ENCODE measurements at places on chromosomes 5 and 9.

DNA sequence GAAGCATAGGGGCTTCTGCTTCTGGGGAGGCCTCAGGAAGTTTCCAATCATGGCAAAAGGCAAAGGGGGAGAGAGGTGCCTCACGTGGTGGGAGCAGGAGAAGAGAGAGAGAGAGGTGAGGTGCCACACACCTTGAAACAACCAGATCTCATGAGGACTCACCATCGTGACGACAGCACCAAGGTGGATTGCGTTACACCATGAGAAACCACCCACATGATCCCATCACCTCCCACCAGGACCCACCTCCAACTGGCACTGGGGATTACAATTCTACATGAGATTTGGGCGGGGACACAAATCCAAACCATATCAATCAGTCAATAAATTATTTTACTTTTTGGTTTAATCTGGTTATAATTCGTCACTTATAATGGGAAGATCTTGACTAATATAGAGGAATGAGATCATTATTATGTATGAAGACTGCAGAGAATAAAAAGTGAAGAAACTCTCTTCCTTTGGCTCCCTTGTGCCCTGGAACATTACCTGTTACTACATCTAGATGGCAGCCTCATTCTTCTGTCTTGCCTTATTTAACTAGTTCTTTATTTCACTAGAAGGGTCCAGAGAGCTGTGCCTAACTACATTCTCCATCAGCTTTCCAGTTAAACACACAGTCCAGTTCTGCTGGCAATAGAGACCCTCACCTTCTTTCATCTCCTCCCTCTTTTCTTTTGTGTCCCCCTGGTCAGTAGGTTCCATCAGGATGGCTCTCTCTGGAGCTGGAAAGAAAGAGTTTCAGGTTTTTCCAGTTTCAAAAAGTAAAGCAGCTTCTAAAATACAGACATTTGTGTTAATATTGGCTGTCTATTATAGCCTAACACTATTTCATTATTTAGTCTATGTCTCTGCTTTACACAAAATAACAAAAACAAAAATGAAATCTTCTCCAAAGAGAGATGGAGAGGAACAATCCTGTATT lies 21.7 kb upstream of the SPINK7 start:
- DNase-seq = no peak

GRCh38 chr5:123441408-123441807 lies 18.2 kb upstream of the CEP120 start:
- DNase-seq = no peak

- no peak for DNase-seq
Measured at GRCh38 chr9:82531795-82532194, 531.1 kb downstream of the RASEF start.

- DNase-seq = no peak
Measured at GRCh38 chr5:13735691-13736090, 208.8 kb downstream of the DNAH5 start.

- DNase-seq = no peak
Measured at GRCh38 chr5:93930098-93930497, 188.7 kb upstream of the POU5F2 start.

DNA sequence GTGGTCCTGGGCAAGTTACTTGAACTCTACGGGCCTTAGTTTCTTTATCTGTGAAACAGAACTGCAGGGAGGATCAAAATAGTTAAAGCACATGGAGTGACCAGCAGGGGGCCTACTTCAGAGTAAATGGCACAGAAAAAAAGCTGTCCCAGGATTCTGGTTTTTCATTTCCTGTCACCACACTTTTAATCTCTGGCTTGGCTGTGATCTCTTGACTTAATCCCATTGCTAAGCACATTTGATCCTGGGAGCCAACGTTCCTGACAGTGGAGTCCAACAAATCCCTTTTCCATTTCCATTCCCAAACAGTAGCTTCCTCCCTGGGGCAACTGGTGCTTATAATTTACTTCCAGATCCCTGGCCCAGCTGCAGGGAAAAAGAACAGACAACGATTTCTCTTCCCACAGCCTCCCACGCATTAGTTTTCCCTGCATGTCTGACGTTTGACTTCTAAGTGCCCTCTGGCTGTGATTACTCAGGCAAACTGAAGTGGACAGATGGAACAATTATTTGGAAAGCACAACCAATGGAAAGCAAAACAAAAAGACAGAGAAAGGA lies 136.5 kb upstream of the STK32A start:
- no peak for DNase-seq

DNA sequence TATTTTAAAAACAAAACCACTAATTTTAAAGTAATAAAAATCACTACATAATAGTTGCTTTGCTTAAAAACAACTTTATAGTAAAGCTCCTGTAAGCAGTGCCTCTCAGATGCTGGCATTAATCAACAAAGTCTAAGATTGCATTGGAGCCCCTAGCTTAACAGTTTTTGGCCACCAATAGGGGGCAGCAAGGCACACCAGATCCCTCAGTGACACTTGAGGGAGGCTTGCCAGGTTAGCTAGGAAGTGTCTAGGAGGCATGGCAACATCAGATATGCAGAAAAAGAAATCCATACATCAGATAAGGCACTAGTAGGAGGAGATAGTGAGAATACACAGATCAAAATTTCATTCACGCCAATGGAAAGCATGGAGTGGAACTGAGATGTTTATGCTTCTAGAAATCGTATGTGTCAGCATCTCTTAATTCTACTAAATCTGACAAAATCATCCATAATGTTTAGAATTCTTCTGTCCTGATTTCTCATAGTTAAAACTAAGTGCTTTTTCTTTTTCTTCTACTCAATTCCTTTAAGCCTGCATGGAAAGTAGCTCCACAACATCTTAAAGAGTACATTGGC lies 73.6 kb upstream of the PAM start:
- peak; percentile 34 for DNase-seq

- DNase-seq = peak; percentile 58
Measured at GRCh38 chr5:133423618-133424282, 188.6 kb downstream of the FSTL4 start.
